Hindlimb muscle (tissue), 1 donor: ENCODE measurements at places on chromosomes 6 and 20.

GRCh38 chr6:116434056-116434725 lies 27.0 kb upstream of the CALHM6 start:
- no peak for DNase-seq

GRCh38 chr20:46192376-46192944 lies 74.3 kb downstream of the CD40 start:
- no peak for DNase-seq

- no peak for DNase-seq
Observed at GRCh38 chr6:79801362-79801761, 146.0 kb downstream of the ELOVL4 start.

GRCh38 chr6:46352541-46353268 lies 138.5 kb downstream of the RCAN2 start:
- no peak for DNase-seq
